ENCODE measurements at places on chromosomes 1 and 21.

GRCh38 chr1:161198194-161198896 is 509 bp downstream of the ADAMTS4 start:
- no peak for DNase-seq

GRCh38 chr21:14306126-14306907 is 76.6 kb downstream of the HSPA13 start:
- no peak for DNase-seq

GRCh38 chr1:15355968-15356625 is 53.6 kb upstream of the EFHD2 start:
- DNase-seq, result no peak

- DNase-seq, result no peak
These were observed 66.3 kb upstream of the NTPCR start for GRCh38 chr1:232883992-232884661.

DNA sequence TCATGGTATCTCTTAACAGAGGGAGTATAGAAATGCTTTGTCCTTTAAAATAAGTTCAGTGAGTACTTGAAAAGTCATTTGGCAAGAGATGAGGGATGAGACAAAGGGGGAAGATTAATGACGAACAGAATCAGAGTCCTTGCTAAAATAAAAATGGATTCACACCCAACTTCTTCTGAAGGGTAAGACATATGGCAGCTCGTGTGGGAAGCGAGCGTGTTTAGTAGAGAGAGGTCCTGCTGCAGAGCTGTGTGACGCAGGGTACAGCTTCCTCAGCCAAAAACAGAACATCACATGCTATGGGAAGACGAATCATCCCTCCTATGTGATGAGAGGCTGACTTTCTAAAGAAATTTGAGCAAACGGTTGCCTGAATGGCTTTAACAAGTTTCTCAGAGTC is 158.5 kb upstream of the LMO4 start:
- no peak for DNase-seq

DNA sequence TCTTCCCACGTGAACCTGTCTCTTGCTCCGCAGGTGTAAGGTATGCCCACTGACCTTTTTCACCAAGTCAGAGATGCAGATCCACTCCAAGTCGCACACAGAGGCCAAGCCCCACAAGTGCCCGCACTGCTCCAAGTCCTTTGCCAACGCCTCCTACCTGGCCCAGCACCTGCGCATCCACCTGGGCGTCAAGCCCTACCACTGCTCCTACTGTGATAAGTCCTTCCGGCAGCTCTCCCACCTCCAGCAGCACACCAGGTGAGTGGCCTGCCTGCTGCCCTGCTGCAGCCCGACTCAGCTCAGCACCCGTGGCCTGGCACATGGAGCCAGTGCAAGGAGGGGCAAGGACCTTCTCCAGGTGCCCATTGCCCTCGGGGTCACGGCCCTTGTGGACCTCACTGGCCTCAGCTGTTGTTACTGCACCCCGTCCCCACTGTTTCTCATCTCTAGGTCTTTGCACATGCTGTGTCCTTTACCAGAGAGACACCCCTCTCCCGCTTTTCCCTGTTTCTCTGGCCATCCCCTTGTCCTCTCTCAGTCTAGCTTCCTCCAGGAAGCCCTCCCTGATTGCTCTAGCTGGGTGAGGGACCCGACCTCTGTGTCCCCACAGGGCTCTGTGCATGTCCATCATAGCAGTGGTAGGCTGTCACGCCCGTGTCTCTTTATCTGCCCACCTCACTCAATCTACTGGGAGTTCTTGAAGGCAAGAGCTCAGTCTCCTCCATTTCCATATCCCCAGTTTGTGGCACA is 25.4 kb downstream of the ZNF362 start:
- DNase-seq, result no peak

GRCh38 chr1:203202431-203203245 is 16.1 kb upstream of the CHI3L1 start:
- no peak for DNase-seq

GRCh38 chr1:172902861-172903381 is 147.8 kb downstream of the TNFSF18 start:
- no peak for DNase-seq

- DNase-seq, result no peak
These were observed 355.8 kb upstream of the PTBP2 start for GRCh38 chr1:96365596-96366390.

DNA sequence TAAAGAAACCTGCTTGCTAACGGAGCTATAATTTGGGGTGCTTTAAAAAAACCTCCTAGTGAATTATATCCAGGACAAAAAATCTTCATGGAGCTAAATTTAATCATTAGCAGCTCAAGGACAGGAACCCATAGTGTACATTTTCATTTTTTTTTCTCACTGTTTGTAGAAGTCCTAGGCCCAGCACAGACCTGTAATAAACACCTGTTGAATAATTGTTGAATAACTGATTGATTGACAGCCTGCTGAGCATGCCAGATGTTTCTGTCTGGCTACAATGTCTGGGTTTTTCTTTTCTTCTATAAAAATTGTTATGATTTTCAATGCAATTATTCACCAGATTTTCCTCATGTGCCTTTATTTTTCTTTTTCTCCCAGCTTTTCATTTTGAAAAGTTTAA is 10.9 kb upstream of the GALNT2 start:
- DNase-seq, result no peak

DNA sequence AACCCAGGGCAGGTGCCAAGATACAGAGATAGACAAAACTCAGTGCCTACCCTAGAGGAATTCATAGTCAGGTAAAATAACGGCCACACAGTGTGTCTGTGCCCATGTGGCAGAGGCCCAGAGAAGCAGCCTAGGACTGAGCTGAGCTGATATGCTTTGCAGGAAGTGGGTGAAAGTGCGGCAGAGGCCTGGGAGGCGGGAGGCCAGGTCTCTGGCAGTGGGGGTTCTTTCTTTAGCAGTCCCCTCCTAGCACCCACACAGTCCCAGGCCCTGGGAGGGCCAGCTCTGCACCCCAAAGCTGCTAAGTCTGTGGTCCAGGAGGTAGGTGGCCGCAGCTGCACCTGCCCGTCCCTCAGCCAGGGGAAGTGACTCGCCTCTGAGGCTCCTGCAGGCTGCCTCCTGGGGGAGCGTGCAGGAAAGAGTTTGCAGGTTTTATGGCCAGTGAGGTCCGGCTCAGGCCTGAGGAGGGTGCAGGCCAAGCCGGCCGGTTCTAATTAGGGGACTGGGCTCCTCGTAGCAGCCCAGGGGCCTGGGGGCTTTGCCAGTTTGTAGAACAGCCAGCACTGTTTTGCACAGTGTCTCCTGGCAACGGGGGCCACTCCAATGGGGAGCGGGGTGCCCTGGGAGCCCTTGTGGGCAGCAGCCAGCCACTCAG is 107.9 kb downstream of the SPSB1 start:
- DNase-seq, result peak; percentile 28

GRCh38 chr1:192626366-192627179 is 9.4 kb upstream of the RGS13 start:
- DNase-seq, result no peak

DNA sequence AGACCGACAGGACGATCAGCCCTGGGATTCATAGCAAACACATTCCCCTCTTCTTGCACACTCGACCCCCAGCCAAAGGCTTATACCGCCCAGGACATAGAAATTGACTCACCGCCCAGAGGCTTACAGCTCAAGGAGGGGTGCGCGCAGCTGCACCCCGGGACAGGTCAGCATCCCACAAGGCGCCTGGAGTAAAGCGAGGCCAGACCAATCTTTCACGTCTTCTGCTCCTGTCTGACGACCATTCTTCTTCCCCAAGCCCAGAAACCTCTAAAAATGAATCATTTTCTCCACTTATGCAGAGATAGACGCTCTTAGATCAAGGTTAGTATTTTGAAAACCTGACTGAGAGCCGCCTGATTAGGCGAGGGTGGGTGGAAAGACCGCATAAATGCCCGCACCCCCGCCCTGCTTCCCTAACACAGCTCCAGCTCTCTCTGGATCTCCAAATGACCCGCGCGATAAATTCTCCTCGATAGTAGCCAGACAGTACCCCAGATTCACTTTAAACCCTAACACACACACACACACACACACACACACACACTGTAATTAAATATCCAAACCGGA is 1.9 kb upstream of the LHX8 start:
- DNase-seq, result no peak

DNA sequence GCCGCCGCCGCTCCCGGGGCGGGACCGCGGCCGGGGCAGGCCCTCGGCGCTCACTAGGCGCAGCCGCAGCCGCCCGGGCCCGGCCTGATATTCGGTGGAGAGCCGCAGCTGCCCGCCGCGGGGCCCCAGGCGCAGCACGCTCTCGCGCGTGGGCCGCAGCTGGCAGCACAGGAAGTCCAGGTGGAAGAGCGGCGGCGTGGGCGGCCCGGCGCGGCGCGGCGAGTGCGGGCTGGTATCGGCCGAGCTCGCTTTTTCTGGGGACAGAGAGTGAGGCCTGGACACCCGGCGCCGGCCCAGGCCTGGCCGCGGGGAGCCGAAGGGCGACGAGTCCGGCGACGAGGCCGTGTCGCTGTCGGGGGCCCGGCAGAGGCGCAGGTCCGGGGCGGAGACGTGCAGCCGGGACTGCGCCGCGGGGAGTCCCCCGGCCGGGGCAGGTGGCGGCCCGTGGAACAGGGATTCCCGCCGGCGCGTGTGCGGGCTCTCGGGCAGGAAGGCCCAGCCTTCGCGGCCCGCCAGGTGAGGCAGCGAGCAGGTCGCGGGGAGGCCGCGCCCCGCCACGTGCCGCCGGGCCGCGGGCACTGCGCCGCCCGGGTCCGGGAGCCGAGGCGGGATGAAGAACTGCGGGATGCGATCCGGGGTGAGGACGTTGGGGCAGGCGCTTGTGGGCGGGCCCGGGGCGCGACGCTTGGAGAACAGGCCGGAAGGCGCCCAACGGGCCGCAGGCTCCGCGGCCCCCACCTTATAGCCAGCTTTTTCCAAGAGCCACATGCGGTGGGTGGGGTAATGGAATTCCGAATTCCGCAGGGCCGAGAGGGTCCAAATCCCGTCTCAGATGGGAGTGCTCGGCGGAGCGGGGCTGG is 1.2 kb downstream of the C2CD4D start:
- peak; percentile 29 for DNase-seq

- DNase-seq, result no peak
These were observed 29.1 kb downstream of the PLPP3 start for GRCh38 chr1:56550138-56550858.

DNA sequence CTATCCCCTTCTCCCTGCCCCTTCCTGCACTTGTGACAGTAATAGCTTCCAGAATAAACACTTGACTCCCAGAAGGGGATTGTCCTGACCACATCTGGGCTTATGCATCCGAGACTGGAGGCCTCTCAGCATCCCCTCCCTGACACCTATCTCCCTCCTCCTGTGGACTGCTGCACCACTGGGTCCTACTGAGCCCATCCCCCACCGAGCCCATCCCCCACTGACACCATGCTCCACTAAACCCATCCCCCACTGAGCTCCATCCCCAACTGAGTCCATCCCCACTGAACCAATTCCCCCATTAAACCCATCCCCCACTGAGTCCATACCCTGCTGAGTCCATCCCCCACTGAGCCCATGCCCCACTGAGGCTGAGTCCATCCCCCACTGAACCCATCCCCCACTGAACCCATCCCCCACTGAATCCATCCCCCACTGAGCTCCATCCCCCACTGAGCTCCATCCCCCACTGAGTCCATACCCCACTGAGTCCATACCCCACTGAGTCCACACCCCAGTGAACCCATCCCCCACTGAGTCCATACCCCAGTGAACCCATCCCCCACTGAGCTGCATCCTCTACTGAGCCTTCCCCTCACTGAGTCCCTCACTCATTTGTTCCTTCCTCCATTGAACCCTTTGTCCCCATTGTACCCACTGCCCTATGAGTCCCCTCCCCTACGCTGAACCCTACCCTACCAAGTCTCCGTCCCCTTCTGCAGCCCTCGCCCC is 5.6 kb downstream of the PDZK1IP1 start:
- no peak for DNase-seq

DNA sequence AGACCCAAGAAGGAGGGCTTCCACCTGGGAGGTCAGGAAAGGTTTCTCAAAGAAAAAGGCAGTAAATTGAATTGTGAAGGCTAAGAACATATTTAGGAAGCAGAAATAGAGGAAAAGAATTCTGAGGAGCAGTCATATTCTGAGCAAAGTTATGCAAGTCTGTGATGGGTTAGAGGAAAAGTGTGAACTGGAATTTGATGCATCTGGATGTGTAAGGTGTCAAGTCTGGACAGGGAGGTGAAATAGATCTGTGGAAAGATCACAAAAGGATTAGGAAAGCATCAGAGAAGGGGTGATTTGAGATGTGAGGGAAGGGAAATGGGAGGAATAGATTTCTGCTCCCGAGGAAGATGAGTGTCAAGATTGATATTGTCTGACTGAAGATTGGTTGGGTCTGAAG is 18.1 kb upstream of the PRDM2 start:
- DNase-seq, result no peak

All from activated T-cell treated with anti-CD3 and anti-CD28 coated beads for 1 hour (primary cell).